Activated CD4-positive, alpha-beta T cell treated with anti-CD3 and anti-CD28 coated beads for 1 hour (primary cell): ENCODE measurements at places on chromosomes 7 and 10.
A peak's percentile ranks its signal among the peaks of the same experiment; 100 is the strongest.

DNA sequence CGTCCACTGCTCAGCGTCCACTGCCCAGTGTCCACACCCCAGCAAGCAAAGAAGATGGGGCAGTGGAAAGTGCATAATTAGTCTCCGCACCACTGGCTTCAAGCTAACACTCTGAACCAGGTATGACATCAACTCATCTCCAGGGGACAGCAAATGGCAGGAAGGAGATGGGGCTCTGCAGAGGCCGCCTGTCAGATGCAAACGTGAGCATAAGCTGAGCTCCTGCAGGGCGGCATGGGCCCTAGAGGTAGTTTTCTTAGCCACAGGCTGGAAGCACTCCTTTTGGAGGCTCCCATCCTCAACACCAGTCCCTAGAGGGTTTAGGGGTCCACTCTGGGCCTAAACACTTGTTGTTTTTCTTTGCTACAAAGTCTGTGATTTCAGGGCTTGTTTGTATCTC, 335.8 kb upstream of the MKI67 start:
- no peak for DNase-seq

- no peak for DNase-seq
Observed at GRCh38 chr10:6603142-6604125, 23.4 kb upstream of the PRKCQ start.

DNA sequence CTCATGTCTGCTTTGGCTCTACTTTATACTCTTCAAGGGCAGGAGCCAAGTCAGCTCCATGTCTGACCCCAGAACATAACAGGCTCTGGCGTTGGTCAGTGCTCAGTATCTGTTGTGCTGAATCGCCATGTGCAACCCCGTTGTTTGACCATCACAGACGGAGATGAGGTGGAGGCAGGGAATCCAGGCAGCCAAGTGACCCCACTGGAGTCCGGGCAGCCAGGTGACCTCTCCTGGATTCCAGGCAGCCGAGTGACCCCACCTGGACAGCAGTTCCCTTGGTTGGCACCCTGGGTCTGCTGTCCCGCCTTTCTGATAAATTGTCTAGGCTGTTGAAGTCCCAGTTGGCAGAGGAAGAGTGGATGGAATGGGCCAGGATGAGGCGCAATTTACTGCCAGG, 232.2 kb downstream of the TCERG1L start:
- DNase-seq: no peak

DNA sequence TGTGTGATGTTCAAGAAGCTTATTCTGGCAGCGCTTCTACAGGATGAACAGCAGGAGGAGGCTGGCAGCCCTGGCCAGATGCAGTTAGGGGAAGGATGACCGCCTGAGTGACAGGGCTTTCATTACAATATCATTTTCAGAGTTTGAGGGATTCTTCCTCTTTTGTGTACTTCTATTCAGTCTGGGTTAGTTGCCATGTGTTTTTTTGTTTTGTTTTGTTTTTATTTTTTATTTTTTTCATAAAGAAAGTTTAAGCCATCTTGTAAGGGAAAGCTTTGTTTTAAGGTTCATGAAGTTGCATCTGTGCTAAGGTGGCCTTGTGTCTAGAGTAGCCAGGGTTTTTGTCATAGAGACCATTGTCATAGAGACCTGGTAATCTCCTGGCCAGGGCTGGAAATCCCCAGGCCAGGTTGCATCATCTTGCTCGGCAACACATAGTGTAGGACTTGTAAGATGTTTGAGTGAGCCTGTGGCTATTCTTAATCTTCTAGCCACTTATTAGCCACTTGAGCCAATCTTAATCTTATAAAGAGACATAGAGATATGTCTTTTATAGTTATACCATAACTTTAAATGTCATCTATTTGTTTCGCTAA, 230.5 kb upstream of the TMEM229A start:
- DNase-seq: no peak

DNA sequence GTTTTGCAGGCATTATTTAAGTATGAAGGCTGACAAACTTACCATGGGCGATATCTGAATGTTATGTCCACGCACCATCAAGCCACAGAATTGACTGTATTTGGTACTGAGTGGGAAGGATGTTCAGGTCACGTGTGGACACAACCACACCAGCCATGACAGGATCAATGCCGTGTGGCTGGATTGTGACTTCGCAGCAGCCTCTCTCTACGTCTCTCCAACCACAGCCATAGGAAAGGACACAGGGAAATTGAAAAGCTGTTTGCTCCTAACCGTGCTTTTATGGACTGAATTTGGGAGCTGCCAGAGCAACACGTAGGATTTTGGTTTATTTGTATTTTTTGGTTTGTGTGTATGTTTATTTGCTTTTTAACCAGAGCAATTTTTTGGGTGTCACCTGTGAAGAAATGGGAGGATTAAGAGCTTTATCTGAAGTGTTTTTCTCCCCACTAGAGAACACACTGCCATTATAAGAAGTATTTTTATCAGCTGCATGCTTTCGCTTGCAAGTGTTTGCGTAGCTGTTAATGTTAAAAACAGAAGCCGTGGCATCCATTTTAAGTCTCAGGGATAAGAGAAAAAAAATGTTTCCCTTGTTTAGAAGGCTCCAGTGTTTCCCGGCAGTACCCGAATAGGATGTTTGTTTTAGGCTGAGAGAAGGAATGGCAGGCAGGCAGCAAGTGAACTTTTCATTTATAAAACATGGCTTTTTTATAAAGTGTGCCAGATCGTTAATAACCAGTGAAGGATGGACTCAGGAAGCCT, 401.1 kb upstream of the NFE2L3 start:
- DNase-seq: no peak

DNA sequence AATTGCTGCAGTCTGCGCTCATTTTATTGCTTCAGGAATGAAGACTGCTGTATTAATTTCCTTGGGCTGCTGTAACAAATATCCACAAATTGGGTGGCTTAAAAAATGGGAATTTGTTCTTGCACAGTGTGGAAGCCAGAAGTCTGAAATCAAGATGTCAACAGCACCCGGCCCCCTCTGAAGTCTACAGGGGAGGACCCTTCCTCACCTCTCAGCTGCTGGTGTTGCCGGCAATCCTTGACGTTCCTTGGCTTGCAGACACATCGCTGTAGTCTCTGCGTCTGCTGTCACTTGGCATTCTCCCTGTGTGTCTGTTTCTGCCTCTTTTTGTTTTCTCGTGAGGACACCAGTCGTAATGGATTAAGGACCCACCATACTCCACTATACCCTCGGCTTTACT, 166.2 kb downstream of the PTPN20 start:
- no peak for DNase-seq

DNA sequence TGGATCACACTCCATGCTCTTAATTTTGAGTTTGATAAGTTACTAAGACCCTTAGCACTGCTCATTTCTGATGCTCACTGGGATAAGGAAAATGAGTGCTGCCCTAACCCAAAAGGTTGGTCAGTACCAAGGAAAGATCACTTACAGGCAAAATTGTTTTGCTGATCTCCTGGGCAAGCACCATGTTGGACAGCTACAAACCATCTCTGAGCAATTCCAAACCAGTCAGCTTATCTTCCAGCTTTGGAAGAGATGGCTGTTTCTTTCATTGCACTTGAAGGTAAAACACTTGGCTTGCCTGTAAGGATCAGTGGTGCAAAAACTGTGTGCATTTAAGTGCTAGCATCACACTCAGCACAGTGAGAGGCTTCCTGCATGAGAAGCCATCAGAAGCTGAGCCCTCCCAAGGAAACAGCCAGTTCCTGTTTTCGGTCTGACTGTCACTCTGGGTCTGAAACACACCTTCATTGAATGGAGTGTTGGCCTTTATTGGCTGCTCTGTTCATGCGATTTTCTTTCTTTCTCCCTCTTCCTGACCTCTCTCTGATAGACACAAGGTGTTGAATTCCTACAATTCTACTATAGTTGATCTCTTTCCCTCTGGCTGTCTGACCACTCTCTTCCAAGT, 126.4 kb upstream of the GHITM start:
- no peak for DNase-seq

GRCh38 chr7:40647719-40648118, 512.9 kb downstream of the SUGCT start:
- DNase-seq: no peak

DNA sequence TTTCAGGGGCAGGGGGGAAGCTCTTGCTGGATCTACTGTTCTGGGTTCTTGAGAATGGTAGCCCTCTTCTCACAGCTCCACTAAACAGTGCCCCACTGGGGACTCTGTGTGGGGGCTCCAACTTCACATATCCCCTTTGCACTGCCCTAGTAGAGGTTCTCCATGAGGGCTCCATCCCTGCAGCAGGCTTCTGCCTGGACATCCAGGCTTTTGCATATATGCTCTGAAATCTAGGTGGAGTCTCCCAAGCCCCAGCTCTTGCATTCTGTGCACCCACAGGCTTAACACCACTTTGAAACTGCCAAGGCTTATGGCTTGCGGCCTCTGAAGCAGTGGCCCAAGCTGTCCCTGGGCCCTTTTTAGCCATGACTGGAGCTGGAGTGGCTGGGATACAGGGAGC, 150.7 kb downstream of the LRMDA start:
- no peak for DNase-seq

- DNase-seq: no peak
Observed at GRCh38 chr7:342681-343216, 52.8 kb downstream of the FOXL3 start.

DNA sequence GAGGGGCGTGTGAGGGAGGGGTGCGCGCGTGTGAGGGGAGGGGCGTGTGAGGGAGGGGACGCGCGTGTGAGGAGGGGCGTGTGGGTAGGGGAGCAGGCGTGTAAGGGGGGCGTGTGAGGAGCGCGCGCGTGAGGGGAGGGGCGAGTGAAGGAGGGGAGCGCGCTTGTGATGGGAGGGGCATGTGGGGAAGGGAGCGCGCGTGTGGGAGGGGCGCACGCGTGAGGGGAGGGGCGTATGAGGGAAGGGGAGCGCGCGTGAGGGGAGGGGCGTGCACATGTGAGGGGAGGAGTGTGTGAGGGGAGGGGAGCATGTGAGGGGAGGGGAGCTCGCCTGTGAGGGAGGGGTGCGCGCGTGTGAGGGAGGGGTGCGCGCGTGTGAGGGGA, 19.1 kb downstream of the MXI1 start:
- peak; percentile 74 for DNase-seq

DNA sequence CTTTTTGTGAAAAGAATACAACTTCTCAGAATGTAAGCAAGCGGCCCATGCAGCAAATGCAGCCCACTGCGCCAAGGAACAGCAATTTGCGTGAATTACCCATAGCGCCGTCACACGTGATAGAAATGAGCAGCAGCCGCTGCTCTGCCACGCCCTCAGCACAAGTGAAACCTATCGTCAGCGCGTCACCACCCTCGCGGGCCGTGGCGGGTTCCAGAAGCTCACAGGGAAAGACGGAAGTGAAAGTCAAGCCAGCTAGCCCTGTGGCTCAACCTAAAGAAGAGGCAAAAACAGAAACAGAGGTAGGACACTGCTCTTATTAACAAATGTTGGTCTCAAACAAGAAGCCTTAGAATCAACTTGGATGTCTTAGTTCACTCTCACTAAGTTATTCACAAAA, 70.5 kb downstream of the SHH start:
- DNase-seq: no peak

DNA sequence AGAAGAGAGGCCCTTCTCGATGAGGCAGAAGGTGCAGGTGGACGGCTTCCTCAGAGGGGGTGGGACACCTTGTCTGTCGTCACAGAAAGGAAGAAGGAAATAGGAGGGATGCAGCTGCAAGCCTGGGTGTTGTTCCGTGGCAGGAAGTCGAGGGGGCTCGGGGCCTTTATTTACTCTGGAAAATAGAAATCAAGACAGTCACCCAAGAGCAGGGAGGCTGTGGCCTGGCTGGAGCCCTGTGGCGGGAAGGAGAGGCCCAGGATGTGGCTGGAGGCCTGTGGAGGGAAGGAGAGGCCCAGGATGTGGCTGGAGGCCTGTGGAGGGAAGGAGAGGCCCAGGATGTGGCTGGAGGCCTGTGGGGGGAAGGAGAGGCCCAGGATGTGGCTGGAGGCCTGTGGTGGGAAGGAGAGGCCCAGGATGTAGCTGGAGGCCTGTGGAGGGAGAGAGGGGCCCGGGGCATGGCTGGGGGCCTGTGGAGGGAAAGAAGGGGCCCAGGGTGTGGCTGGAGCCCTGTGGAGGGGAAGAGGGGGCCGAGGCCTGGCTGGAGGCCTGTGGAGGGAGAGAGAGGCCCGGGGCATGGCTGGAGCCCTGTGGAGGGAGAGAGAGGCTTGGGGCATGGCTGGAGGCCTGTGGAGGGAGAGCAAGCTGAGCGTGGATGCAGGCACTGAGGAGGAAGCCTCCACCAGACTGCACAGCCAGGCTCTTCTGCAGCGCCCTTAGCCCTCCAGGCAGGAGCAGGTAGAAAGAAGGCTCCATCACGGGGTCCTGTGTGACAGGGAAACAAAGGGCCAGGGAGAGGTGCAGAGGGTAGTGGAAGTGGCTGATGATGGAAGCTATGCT, 97.3 kb upstream of the SFMBT2 start:
- no peak for DNase-seq

DNA sequence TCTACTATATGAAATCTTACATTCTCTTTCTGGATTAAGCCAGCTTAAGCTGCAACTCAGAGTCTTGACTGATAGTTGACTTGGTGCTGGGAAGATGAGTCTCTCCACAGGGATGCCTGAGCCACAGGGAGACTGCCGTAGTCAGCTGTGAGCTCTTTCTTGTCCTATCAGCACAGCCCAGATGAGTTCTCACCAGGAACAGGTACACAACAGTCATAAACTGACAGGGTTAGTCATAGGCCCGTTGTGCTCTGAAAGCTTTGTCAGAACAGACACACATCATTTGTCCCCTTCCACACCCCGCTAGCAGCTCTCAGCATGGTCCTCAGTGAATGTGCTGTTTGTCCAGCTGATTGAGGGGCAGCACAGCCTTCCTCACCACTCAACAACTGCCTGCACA, 221.6 kb downstream of the RPS24 start:
- DNase-seq: no peak

DNA sequence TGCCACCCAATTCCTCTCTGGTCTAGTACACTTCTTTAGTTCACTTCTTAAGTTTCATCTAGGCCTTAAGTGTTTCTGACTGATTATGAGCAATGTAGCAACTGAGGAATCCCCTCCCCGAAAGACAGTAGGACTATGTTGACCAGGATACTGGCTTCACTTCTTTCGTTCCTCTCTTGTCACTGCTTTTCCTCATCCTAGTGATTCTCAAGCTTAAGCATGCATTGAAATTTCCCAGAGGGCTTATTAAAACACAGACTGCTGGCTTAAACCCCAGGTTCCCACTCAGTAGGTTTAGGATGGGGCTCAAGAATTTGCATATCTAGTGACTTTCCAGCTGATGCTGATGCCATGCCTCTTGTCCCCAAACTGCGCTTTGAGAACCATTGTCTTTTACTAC, 164.6 kb upstream of the WNT16 start:
- no peak for DNase-seq

- DNase-seq: no peak
Observed at GRCh38 chr10:43946445-43946844, 297.8 kb upstream of the ZNF32 start.

DNA sequence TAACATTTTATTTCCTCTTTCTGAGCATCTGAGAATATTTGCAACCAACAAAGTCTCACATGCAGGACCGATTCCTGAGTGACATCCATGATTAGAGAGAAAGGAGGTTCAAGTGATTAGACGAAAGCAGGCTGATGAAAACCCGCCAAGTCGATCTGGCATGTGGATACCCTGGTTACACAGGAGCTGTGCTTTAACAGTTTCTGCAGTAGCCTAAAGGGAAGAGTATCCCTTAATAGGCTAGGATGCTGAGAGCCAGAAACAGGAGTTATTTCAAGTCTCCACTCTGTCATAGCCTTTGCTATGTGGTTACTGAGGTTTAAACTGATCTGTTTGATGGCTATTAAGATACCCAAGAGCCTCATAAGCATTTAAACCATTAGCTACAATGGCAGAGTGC, 82.5 kb downstream of the PRKCQ start:
- DNase-seq: no peak
